ENCODE measurements at places on chromosomes 12 and 14. TPM values are rescaled to one million over a fixed set of nuclear protein-coding genes. Genes with fewer than 3 reads are reported as not detected.
A peak's percentile ranks its signal among the peaks of the same experiment; 100 is the strongest.

GRCh38 chr12:2779281-2779680 lies 15.5 kb upstream of the FKBP4 start:
- DNase-seq, result no peak
- no peaks in the 10 kb centered on the region for H3K36me3 ChIP-seq
- H3K27ac ChIP-seq, result no peak overlapping the region

DNA sequence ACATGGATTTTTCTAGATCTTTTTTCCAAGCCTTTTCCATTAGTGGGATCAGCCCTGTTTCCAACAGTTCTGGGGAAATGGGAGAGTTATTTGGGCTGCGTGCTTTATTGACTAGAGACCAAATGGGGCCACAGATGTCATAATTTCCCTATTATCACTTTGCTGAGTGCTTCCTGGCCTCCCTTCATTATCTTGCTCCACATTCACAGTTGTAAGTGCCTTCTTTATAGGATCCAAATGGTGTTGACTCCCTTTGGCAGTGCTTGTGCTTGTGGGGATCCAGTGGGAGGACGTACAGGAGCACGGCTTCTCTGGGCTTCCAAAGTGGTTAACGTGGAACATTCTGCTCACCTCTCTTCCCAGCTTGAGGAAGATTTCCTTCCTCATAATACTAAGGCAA lies 141.0 kb upstream of the RMST start:
- H3K36me3 ChIP-seq, result no peaks in the 10 kb centered on the region
- H3K4me1 ChIP-seq, result no peaks in the 10 kb centered on the region
- H3K4me3 ChIP-seq, result no peak overlapping the region

DNA sequence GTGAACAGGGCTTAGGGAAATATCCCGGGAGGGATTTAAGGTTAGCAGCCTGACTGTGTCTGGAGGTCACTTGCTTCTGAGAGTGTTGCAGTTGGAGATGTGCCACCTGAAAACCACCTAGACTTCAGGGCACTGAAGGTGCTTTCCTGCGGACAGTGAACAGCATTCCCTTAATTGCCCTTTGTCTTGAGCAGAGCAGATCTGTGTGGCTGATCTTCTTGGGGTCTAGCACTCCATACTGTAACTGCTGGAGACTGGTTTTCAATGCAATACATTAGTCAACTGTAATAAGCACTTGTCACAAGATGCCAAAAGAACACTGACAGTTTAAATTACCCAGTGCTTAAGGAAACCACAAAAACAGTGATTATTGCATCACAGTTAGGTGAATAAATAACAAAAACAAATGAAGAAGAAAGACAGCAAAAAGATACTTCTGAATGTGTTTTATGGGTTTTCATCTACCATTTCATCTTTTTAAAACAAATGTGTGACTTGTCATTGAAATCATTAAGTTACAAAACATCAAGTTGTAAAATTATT lies 111.8 kb downstream of the PRIMA1 start:
- no peak overlapping the region for H3K4me3 ChIP-seq
- DNase-seq, result no peak
- H3K27me3 ChIP-seq, result no peaks in the 10 kb centered on the region

DNA sequence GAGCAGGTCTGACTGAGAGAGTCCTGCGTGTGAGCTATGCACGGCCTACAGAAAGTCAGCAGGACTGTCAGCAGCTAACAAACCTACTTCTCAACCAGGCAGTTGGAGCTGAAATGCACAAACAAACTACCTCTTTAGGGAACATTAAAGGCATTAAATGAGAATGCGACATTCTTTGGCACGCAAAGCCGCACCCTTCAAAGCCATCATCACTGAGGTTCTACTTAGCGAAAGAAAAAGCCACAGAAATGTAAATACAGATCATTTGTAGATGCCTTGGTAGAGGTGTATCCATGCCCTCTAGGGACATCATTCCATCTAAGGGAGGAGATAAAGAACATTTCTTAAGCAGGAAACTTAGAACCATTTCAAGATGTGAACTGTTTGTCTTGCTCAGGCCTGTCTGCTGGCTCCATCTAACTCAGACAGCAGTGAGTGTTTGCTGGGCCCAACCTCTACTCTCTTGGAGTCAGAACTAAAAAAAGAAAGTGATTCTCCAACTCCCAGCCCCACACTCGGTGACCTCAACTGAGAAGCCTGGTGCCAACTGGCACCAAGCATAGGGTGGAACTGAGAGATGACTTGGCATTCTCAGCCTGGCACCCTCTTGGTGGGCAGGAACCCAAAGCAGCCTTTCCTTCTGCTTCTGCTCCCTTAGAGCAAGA lies 63.5 kb upstream of the MBIP start:
- H3K36me3 ChIP-seq, result no peaks in the 10 kb centered on the region
- H3K27ac ChIP-seq, result no peak overlapping the region
- no peak overlapping the region for H3K4me3 ChIP-seq
- peaks cover 1% of the 10 kb centered on the region for H3K27me3 ChIP-seq

DNA sequence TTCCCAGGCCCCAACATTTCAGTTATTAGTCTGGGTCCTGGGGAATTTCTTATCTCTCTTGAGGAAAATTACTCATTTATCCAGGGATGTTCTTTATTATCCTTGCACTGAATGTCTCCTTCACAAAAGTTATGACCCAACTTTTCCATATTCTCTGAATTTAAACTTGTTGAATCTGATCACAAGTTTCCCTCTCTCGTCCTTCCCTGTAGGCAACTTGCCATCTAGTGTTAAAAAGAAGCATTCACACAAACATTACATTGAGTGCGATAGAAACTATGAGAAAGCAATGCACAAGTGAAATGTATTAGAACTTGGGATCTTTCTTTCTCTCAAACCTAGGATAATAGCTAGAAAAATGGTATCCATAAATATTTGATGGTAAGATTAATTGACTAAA lies 608.4 kb downstream of the FSCB start:
- H3K4me1 ChIP-seq, result no peaks in the 10 kb centered on the region
- DNase-seq, result no peak
- no peaks in the 10 kb centered on the region for H3K36me3 ChIP-seq
- no peak overlapping the region for H3K27ac ChIP-seq

DNA sequence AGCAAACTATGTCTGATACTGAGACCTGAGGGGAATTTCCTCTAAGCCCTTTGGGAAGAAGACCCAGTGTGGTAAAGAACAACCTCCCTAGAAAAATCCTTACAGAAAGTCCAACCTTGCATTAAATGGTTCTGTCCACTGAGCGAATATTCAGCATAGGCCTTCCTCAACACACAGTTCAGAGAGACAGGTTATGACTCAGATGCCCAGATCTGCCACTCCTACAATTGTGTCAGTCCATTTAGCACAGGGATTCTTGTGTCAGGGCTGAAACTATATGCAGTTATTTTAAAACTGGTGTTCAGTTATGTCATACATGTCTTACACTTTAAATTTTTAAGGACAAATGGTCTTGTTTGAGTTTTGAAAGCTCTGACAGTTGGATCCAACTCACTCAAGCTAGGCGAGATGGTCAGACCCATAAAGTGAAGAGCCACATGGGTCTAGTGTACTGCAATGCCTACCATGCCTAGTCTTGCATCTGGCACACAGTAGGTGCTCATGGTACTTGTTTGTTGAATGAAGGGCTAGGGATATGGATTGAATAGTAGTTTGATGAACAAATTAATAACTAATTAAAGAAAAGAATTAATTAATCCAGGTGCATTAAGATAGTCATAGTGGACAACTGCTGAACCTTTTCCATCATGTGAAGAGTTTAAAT lies 207.5 kb upstream of the PWP1 start:
- H3K27ac ChIP-seq, result no peak overlapping the region
- H3K36me3 ChIP-seq, result no peaks in the 10 kb centered on the region
- no peak overlapping the region for H3K4me3 ChIP-seq

DNA sequence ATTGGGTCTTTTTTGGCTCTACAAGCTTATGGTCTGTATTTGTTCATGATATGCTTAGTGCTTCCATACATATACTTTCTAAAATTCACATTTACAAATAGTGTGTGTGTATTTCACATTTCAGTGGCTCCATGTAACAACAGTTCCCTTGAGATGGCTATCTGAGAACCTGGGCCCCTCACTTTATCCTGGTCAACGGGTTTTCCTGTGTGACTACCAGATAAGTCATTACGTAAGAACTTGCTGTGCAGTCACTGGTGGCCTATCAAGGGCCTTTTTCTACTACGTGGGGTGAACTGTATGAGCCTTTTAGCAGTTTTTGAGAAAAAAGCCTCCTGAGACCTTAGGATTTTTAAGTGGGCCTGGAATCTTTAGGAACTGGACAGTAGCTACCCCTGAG lies 454.1 kb downstream of the PCNX1 start:
- no peaks in the 10 kb centered on the region for H3K36me3 ChIP-seq
- no peak overlapping the region for H3K4me3 ChIP-seq
- DNase-seq, result no peak
- H3K27me3 ChIP-seq, result no peaks in the 10 kb centered on the region

DNA sequence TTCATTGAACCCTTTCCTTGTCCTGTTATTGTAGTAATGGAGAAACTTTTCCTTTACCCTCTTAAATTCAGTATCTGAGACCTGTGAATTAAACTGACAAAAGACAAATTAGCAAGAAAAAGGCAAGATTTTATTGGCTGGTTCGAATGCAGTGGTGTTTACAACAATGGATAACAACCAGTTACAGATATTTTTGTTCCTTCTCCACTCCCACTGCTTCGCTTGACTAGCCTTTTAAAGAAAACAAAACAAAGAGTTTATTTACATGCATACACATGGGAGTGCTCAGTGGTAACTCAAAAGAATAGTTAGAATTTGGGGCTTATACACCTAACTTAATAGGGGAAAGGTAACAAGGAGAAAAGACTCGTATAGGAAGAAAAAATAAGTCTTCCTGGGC lies 37.0 kb upstream of the HECTD1 start:
- no peaks in the 10 kb centered on the region for H3K36me3 ChIP-seq
- H3K27me3 ChIP-seq, result no peaks in the 10 kb centered on the region
- no peak overlapping the region for H3K27ac ChIP-seq
- no peak for DNase-seq

DNA sequence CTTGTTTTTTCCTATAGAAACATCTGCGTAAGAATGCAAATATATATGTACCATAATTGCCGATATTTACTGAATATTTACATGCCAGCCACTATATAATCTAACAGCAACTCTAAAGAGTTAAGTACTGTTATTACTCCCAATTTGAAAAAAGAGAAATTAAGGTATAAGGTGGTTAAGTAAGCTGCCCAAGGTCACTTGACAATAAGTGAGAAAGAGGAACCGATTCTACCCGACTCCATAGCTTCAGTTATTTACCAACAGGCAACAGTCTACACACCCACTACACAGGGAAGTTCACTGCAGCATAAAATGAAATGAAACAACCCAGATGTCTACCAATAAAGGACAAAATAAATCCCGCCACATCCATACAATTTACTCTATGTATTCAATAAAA lies 1.1 kb downstream of the MIS18BP1 start:
- no peaks in the 10 kb centered on the region for H3K27me3 ChIP-seq
- peak; percentile 32 for DNase-seq
- H3K4me3 ChIP-seq, result peak overlapping the region; percentile 56
- no peaks in the 10 kb centered on the region for H3K36me3 ChIP-seq
- H3K27ac ChIP-seq, result no peak overlapping the region

DNA sequence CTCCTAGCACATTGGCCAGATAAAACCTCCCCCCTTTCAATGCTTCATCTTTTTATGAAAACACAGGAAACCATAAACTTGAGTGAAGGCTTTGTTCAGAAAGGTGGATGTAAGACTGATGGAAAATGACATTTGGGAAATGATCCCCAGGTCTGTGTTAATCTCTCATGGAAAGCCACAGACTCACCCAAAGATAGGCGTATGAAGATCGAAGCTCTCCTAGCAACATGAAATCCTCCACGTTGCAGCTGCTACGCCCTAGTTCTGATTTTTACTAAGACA lies 63.4 kb upstream of the PTGR2 start:
- H3K36me3 ChIP-seq, result no peaks in the 10 kb centered on the region
- peaks cover 42% of the 10 kb centered on the region for H3K4me1 ChIP-seq

DNA sequence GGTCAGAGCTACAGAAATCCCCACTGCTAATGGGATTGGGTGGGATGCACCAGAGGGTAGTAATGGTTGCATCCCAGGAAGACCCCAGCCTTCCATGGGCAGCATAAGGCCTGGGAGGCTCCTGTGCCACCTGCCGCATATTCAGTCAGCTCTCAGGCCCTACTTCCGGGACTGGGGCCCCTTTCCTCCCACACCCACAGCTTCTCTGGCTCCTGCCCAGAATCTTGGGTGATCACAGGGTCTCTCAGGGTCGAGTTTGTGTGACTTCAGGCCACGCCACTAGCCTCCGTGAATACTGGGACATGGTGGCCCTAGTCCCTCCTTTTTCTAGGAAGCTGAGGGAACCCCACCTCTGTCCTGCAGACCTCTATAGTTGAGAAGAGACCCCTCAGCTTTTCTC lies 66.8 kb upstream of the RIN3 start:
- H3K4me1 ChIP-seq, result peaks cover 8% of the 10 kb centered on the region
- H3K36me3 ChIP-seq, result no peaks in the 10 kb centered on the region
- H3K4me3 ChIP-seq, result no peak overlapping the region
- H3K27ac ChIP-seq, result no peak overlapping the region
- DNase-seq, result no peak

GRCh38 chr12:122946690-122947341 lies 19.4 kb downstream of the ABCB9 start:
- no peaks in the 10 kb centered on the region for H3K36me3 ChIP-seq
- peak; percentile 35 for DNase-seq
- H3K4me3 ChIP-seq, result no peak overlapping the region

DNA sequence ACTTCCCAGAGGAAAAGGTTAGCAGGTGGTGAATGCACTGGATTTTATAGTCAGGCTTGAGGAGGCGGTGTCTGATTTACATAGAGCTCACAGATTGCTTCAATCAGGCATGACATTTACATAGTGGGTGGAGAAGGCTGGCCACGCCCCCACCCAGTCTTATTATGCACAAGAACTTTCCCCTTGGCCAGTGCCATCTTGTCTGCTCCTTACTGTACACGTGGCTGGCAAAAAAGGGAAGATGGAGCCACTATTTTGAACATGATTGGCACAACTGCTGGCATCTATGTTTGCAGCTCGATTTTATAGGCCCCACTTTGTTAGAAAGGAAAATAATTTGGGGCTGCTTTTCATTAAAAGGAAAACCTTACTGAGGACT lies 10.9 kb upstream of the LGMN start:
- no peaks in the 10 kb centered on the region for H3K27me3 ChIP-seq
- DNase-seq, result peak; percentile 53
- H3K27ac ChIP-seq, result no peak overlapping the region
- no peak overlapping the region for H3K4me3 ChIP-seq

REP15 gene
- total RNA-seq, result 0.35 TPM

KLHL33 gene
- total RNA-seq, result 0.18 TPM

PGAM5 gene
- total RNA-seq, result 42.0 TPM

C12orf56 gene
- not detected for total RNA-seq

STAC3 gene
- total RNA-seq, result 15.3 TPM

G2E3 gene
- 17.9 TPM for total RNA-seq

PIWIL1 gene
- not detected for total RNA-seq

TPPP2 gene
- total RNA-seq, result not detected

ZNF26 gene
- total RNA-seq, result 18.5 TPM

CELA1 gene
- total RNA-seq, result not detected

HSPA2 gene
- total RNA-seq, result 2.4 TPM

ATG2B gene
- total RNA-seq, result 11.8 TPM

SIX4 gene
- 25.0 TPM for total RNA-seq
